ENCODE measurements at places on chromosomes 6 and 20. TPM values are rescaled to one million over a fixed set of nuclear protein-coding genes. Genes with fewer than 3 reads are reported as not detected.

ACTL10 gene
- total RNA-seq, result 0.36 TPM

DNA sequence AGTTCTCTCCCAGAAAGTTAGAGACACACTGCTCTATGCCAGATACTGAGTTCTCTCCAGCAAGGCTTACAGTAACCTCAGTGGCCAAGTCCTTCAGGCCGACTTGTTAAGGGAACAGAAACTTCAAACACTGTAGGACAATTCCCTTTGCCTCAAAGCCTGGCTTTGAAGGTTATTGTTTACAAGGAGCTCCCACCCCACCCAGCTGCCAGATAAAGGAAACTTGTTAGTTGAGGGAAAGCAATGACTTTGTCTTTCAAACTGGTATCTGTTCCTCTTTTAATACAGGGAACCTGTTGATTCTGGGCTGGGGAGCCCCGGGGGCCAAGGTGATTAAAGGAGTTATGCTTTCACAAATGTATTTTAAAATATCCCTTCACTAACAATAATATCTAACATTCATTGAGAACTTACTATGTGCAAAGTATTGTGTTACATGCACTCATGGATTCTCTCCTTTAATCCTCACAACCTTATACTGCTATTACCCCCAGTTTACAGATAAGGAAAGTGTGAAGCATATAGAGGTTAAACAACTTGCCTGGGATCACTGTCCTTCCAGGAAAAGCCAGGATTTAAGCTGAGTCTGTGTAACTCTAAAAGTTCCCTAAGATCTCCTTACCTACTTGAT, 27.6 kb upstream of the CDKN1A start:
- no peak for DNase-seq
- peaks cover 44% of the 10 kb centered on the region for H3K27me3 ChIP-seq
- no peaks in the 10 kb centered on the region for H3K4me1 ChIP-seq
- no peak overlapping the region for H3K4me3 ChIP-seq
- no peaks in the 10 kb centered on the region for H3K36me3 ChIP-seq
- no peak overlapping the region for H3K27ac ChIP-seq

GRCh38 chr6:136956590-136957544, 34.8 kb downstream of the SLC35D3 start:
- H3K4me3 ChIP-seq, result no peak overlapping the region
- H3K36me3 ChIP-seq, result no peaks in the 10 kb centered on the region
- no peak overlapping the region for H3K27ac ChIP-seq
- no peak for DNase-seq
- peaks cover 23% of the 10 kb centered on the region for H3K4me1 ChIP-seq

PLCB1 gene
- total RNA-seq, result 16.2 TPM

- DNase-seq, result no peak
- H3K4me1 ChIP-seq, result no peaks in the 10 kb centered on the region
- H3K4me3 ChIP-seq, result no peak overlapping the region
- no peaks in the 10 kb centered on the region for H3K36me3 ChIP-seq
Measured at GRCh38 chr20:36377348-36378326, 71.5 kb downstream of the DLGAP4 start.

- H3K36me3 ChIP-seq, result peaks cover 30% of the 10 kb centered on the region
- no peak for DNase-seq
- H3K4me3 ChIP-seq, result no peak overlapping the region
- H3K4me1 ChIP-seq, result no peaks in the 10 kb centered on the region
- H3K27me3 ChIP-seq, result no peaks in the 10 kb centered on the region
Measured at GRCh38 chr20:13525225-13525940, 113.3 kb downstream of the TASP1 start.

DNA sequence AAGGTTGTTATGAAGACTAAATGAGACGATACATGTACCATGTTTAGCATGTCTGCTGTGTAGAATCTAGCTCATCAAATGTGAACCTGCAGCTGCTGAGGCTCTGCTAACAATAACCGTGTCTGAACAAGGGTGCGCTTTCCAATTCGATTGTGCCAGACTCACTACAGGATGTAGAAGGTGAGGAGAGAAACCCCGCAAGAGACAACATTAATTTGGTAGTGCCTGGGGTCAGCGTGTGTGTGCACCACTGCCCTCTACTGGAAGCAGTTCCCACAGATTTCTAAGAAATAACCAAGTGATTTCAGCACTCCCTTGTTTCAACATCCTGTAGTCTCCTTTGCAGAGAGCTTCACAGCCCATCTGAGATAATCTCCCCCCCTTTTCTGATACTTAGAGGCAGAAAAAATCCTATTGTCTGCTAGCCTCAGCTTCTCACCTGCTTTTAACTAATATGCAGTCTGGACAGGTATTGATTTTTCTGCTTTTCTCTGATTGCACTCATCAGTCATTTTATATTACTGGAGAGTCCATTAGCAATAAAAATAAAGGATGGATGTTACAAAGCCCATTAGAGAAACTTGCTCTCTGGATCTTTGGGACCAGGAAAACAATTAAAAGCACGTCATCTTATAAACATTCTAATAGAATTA, 96.7 kb upstream of the BACH2 start:
- peak; percentile 29 for DNase-seq
- no peaks in the 10 kb centered on the region for H3K36me3 ChIP-seq
- H3K4me1 ChIP-seq, result peaks cover 28% of the 10 kb centered on the region

DNA sequence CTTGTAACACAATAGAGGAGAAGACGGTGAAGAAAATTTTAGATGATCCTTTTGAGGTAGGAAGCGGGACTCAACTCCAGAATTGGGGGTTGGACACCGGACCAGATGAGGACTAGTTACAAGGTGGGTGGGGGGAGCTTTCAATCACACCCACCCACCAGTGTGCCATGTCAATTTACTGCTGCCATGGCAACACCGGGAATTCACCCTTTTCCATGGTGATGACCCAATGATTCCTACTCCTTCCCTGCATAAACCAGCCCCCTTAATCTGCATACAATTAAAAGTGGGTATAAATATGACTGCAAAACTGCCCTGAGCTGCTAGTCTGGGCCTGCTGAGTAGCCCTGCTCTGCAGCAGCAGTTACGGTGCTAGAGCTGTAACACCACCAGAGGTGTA, 14.7 kb downstream of the RAD21L1 start:
- H3K27me3 ChIP-seq, result peaks cover 11% of the 10 kb centered on the region
- H3K4me1 ChIP-seq, result no peaks in the 10 kb centered on the region

DNA sequence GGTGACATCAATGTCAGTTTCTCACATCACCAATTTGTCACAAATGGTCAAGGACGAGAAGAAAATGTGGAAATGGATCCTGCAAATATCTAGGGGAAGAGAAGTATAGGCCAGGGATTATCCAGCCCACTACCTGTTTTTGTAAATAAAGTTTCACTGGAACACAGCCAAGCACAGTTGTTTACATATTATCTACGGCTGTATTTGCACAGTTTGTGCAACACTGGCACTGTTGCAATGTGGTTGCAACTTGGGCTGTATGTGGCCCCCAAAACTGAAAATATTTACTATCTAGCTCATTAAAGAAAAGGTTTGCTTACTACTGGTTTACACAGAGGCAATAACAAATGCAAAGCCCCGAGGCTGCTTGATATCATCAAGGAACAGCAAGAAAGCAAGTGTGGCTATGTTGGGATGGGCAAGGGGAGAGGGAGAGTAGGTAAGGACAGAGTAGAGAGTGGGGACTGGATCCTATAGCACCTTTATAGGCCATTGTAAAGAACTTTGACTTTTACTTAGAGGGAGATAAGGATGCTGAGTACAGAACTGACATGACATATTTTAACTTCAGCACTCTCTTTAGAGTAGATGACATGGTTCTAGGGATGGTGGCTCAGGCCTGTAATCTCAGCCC, 11.8 kb upstream of the STXBP5 start:
- no peak overlapping the region for H3K27ac ChIP-seq
- DNase-seq, result no peak
- H3K4me3 ChIP-seq, result no peak overlapping the region
- no peaks in the 10 kb centered on the region for H3K27me3 ChIP-seq
- H3K36me3 ChIP-seq, result no peaks in the 10 kb centered on the region

GRCh38 chr6:40916845-40917244, 122.2 kb downstream of the UNC5CL start:
- H3K4me1 ChIP-seq, result peaks cover 6% of the 10 kb centered on the region
- no peak overlapping the region for H3K4me3 ChIP-seq
- no peak for DNase-seq
- peaks cover 3% of the 10 kb centered on the region for H3K27me3 ChIP-seq
- H3K27ac ChIP-seq, result no peak overlapping the region

DNA sequence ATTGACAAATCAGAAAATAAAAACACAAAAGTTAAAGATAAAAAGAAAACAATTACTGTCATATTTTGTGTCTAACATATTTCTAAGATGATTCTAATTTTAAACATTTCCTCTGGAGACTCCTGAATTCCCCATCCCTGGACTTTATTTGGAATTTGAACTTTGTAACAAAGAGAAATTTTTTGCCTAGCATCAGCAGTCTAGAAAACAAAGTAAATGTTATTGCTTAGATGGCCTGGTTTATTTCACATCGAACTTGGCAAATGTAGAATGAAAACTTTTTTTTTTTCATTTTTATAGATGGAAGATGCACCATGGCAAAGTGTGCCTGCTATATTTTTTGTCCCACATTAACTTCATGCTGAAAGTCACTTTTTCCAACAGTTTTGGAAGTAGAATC, 159.1 kb downstream of the TBX18 start:
- H3K4me1 ChIP-seq, result no peaks in the 10 kb centered on the region
- no peaks in the 10 kb centered on the region for H3K27me3 ChIP-seq
- no peaks in the 10 kb centered on the region for H3K36me3 ChIP-seq
- H3K4me3 ChIP-seq, result no peak overlapping the region
- no peak overlapping the region for H3K27ac ChIP-seq

DNA sequence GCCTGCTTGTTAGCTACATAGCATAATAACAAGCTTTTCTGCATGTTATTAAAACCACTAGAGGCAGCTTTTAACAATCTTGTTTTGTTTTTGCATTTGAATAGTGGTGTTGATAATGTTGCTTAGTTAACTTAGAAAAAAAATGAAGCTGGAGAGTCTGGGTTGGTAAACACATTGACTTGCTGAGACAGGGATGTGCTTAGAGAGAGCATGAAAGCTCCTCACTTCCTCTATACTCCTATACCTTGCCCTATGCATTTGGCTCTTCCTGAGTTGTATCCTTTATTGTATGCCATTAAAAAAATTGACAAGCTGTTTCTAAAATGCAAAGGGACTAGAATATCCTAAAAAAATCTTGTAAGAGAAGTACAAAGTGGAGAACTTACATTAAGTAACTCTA, 13.6 kb downstream of the FAM83B start:
- H3K27ac ChIP-seq, result peak overlapping the region; percentile 46
- peaks cover 25% of the 10 kb centered on the region for H3K4me1 ChIP-seq
- no peaks in the 10 kb centered on the region for H3K27me3 ChIP-seq
- peaks cover 6% of the 10 kb centered on the region for H3K36me3 ChIP-seq
- DNase-seq, result no peak

NEDD9 gene
- total RNA-seq, result 13.6 TPM

C6orf58 gene
- total RNA-seq, result not detected

MYH7B gene
- 0.98 TPM for total RNA-seq

DNA sequence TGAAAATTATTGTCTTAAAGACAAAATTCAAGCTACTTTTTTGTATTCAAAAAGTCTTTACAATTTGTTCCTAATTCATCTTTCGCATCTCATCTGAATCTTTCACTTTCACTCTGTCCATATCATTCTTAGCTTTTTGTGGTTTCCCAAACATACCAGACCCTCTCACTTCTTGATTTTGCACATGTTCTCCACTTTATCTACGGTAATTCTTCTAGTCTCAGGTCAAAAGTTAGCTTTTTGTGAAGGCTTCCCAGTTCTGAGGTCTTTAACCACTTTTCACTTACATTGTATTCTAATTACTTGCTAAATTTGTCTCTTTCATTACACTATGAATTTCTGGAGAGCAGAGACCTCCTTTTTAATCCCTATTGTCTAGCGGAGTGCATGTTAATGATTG, 34.6 kb upstream of the EPHA7 start:
- no peak for DNase-seq
- H3K36me3 ChIP-seq, result no peaks in the 10 kb centered on the region
- peaks cover 10% of the 10 kb centered on the region for H3K4me1 ChIP-seq
